GM19239 (cell line): ENCODE measurements at places on chromosomes 7 and 10.

DNA sequence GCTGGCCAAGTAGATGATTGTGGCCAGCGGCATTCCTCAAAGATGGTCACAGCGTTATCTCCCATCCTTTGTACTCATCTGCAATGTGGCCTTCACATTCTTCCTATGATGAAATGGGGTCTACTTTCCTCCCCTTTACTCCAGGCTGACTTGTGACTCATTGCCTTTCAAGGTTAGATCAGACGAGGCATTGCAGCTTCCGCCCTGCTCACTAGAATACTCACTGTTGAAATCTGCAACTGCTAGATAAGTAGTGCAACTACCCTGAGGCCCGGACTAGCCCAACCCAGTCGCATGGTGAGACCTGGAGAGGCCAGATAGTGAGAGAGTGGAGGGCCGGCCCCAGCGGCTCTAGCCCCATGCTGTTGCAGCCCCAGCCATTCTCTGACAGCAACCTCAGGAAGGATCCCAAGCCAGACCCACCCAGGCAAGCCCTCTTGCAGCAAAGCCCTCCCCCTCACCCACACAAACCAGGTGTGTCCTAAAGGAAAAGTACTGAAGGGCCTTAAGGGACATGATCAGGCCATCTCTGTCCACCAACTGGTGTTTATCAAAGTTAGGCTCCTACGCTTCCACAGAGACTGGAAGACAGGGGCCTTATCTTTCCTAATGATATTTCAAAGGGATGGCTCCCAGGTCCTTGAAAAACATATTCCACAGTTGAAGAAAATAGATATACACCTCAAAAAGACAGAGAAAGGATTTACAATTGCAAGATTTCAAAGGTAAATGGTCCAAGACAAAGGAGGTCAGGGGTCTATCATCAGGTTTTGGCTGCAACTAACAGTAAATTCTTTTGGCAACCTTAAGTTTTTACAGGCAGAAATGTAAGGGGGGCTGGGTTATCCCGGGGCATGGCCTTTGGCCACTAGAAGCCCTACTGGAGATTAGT is 107.2 kb upstream of the TRIM24 start:
- no peak for DNase-seq

DNA sequence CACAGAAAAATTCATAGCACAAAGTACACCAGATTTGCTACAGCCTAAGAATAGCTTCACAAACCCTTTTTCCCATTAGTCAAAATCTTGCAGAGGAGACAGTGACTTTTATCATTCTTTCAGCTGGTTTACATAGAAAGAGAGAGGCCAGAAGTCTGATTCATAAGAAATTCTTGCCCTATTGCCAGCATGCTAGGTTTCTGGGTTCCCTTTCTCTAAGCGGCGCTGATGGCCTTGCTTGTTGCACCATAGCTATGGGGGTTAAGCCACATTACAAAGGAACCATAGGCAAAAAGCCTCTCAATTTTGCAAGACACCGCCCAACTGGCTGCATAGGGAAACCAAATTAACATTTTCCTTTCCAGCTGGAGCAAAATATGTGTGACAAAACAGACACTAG is 87.4 kb downstream of the ZNF467 start:
- DNase-seq = no peak

DNA sequence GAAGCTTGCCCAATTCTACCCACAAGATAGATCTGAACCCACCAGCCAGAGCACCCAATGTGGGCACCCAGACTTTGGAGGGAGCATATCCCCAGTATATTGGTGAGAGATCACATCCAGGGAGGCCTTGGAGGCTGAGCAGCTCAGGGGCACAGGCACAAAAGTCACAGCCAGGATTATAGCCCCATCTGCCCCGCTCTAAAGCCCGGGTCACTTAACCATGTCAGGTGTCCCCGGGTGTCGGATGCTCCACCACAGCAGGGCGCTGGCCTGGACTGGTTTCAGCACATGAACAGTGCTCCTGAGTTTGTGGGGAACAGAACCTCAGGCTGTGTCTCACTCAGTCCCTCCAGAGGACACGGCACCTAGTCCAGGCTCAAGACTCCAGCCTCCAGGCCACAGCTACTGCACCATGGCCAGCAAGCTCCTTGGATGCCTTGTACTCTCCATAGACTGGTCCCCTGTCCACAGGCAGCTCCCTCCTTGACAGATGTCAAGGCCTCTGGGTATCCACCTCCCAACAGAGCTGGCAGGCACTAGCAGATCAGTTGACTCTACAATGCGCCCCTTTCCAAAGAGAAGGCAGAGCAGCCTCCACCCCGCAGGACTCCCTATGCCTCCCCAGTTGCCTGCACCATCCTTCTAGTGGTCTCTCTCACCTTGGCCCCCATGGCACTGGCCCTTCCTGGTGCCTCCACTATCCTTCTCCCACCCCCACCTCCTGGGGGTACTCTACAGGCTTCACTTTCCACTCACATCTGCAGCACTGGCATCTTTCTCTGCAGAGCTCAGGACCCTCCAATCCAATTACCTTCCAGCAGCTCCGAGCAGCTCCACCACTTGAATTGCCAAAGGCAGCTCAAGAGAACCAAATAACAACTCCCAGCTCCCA is 306.0 kb downstream of the GRID1 start:
- DNase-seq = no peak

DNA sequence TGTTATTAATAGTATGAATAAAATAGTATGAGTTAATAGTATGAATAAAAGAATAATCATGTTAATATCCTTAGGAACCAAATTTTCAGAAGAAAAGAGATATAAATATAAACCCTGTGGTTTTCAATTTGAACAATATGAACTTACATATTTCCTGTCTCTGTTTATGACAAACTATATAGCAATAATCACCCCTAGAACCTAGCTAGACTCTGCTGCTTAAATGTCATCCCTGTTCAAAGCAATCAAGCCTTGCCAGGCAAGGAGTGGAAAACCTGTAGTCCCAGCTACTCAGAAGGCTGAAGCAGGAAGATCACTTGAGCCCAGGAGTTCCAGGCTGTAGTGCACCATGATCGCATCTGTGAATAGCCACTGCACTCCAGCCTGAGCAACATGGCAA is 36.5 kb downstream of the P4HA1 start:
- no peak for DNase-seq

DNA sequence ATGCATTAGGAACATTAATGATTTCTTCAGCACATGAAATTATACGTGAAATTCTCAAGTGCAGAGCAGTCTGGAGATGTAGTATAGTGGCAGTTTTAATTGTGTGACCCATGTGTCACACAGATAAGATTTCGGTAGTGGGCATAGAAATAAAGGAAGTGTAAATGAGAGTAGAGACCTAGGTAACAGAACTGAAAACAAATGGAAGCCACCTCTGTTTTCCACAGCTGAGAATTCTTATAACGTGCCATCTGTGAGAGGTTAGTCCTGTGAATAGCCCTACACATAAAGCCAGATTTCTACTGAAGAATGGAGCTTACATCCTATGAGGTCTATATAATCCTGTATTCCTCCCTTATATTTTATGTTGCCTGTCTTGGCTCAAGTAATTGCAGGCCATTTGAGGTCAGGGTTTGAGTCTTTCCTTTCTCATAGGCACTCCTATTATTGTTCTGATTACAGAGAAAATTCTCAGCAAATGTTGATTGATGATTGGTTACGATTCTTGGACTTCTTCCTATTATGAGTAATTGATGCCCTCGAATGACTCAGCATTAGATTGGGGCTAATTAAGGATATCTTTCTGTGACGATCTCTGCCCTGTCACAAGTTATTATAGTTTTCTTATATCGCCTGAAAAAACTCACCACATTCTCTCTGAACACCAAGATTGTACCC is 258.2 kb downstream of the KIF20B start:
- DNase-seq = peak; percentile 3

DNA sequence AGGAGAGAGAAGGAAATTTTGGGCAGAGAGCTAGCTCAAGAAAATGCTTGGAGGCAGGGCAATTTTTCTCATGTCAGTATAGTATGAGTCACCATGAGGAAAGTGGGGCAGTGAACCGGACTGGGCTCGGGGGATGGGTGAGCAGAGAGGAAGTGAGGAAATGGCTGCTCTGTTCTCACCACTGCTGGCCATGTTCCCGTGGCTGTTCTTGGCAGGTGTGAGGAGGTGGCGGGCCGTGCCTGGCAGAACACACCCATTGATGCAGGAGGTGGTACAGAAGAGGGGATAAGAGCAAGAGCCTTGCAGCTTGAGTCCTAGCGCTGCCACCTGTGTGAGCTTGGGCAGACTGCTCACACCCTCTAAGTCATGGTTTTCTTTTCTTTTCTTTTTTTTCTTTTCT is 304.4 kb upstream of the LYZL1 start:
- DNase-seq = peak; percentile 14

DNA sequence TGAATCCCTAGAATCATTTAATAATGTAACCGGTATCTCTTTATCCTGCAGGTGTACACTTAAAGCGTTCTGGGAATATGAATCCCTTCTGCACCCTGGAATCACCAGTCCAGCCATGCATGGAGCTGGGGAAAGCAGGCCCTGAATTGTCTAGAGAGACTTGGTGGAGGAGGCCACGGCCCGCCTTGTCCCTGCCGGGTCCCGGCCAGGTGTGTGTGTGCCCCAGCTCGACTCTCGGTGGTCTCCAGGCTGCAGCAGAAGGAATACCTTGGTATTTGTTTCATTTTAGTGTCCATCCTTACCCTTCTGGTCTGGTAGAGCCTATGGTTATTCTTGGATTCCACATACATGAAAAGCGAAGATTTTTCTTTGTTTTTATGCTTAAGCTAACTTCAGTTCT is 58.1 kb downstream of the PRPF18 start:
- DNase-seq = no peak

- no peak for DNase-seq
Measured at GRCh38 chr7:16644157-16644556, 1.4 kb downstream of the ANKMY2 start.

DNA sequence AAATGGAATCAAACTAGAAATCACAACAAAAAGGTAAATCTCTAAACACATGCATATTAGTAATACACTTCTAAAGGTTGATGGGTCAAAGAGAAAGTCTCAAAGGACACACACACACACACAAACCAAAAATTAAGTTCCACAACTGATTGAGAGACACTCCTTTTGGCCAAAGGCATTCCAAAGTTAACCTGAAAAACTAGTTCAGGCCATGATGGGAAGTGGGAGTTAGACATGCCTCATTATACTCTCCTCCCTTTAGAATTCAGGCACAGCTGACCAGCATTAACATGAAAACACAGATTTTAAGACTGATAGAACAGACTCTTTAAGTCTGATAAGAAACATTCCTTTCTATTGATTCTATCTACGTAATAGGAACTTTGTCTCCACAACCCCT is 332.4 kb upstream of the IGFBP3 start:
- DNase-seq = no peak

- DNase-seq = no peak
Measured at GRCh38 chr10:79925614-79926013, 23.3 kb downstream of the SFTPD start.

GRCh38 chr7:31146538-31146937 is 94.4 kb downstream of the ADCYAP1R1 start:
- no peak for DNase-seq

DNA sequence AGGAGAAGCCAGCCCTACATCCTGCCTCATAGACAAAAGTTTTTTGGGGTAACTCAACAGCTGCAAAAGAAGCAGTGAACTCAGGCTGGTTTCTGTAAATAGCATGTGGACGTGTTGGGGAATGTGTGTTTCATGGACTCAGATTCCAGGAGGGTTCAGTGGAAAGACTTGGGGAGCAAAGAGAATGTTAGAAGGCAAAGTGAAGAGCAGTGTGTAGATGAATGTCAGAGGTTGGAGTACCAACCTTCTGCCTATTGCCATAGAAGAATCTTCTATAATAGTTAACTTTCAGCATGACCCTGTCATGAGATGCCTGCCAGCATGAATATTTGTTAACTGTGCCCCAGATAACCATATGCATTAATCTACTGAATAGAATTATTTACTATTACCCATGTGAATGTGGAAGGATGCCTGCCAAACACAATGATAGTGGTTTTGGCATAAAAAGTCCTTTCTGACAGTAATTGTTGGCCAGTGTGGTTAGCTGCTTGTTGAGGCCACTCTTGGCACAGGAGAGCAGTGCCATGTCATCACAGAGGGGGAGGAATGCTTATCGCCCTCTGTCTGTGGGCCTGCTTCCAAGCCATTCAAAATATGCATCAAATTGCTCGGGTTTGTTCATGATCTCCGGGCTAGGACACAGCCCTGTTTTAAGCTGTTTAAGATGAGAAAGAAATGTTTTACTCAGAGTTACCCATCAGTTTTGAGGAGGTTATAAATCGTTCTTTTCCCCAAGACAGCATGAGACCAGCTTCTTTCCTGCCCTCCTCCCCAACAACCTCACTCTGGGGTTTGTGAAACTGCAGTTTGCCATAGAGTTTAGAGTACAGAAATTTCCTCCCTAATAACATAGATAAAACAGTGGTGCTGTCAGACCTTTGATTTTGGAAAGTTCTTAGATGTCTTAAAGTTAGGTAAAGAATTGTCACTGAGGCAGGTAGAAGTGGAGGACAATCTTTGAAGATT is 165.3 kb downstream of the WNT2 start:
- DNase-seq = no peak

- no peak for DNase-seq
Measured at GRCh38 chr7:80724249-80724871, 85.9 kb downstream of the CD36 start.

- no peak for DNase-seq
Measured at GRCh38 chr10:119431034-119431772, 111.3 kb downstream of the RGS10 start.

DNA sequence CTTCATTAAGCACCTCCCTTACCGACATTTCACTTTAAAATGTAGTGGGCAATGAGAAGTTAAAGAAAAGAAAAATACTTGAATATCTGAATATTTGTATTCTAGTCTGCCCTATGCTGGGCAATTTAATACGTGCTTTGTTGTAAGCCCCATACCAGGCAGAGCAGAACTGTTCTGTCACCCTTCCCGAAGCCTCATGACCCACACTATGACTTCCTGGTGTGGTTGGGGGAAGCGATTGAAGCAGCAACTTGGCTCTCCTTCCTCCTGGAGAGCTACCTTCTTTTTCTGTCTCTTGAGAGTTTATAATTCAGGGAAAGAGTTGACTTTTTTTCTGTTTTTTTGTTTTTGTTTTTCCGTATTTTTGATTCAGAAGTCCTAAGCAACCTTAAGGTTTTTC is 243.7 kb downstream of the INHBA start:
- no peak for DNase-seq

- DNase-seq = no peak
Measured at GRCh38 chr10:89043052-89043451, 52.5 kb downstream of the FAS start.
